ENCODE measurements at places on chromosomes 16 and 17.

GRCh38 chr16:89026121-89026612 is 49.2 kb upstream of the CBFA2T3 start:
- DNase-seq = no peak

GRCh38 chr17:38601539-38602351 is 4.0 kb downstream of the SRCIN1 start:
- DNase-seq = no peak

GRCh38 chr16:86679490-86679889 is 101.1 kb downstream of the FOXL1 start:
- DNase-seq = no peak

- DNase-seq = no peak
Measured at GRCh38 chr16:3348547-3349167, 7.0 kb upstream of the OR2C1 start.

GRCh38 chr17:3911271-3912053 is 4.8 kb downstream of the P2RX1 start:
- no peak for DNase-seq

DNA sequence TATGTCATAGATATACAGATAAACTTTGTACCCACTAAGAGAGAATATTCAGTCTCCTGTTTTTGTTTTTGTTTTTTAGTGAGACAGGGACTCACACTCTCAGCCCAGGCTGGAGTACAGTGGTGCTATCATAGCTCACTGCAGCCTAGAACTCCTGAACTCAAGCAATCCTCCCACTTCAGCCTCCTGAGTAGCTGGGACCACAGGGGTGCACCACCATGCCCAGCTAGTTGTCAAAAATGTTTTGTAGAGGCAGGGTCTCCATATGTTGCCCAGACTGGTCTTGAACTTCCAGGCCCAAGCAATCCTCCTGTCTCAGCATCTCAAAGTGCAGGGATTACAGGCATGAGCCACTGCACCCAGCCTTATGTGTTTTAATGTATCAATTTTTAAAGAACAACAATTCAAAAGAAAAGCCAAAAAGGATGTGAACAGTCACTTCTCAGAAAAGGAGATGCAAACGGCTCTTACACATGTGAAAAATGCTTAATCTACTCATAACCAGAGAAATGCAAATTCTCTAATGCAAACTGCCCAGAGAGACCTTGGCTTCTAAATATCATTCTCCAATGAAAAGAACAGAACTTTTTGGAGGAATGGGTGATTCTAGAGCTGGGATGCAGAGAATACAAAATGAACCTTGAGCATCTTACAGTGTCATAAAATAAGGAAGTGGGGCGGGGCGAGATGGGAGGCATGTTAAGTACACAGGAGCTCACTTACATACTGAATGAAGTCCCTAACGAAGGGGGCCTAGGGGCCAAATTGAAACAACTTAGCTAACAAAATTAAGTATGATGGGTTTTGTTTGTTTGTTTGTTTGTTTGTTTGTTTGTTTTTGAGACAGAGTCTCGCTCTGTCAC is 7.3 kb upstream of the CMTM3 start:
- no peak for DNase-seq

DNA sequence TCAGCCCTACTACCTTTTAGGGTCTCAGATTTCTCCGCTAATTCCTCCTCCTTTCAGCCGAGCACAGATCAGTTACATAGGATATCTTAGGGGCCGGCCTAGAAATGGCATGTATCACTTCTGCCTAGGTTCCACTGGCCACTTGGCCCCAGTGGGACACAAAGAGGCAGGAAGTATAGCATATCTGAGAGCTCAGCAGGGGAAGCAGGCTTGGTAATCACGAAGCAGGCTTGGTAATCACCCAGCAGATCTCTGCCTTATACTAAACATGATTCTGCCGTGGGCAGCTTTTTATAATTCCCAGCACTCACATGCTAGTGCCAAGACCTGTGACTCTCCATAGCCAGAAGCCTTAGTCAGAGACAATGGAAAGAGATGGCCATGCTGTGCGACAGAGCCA is 59.6 kb upstream of the CACNG5 start:
- DNase-seq = no peak

DNA sequence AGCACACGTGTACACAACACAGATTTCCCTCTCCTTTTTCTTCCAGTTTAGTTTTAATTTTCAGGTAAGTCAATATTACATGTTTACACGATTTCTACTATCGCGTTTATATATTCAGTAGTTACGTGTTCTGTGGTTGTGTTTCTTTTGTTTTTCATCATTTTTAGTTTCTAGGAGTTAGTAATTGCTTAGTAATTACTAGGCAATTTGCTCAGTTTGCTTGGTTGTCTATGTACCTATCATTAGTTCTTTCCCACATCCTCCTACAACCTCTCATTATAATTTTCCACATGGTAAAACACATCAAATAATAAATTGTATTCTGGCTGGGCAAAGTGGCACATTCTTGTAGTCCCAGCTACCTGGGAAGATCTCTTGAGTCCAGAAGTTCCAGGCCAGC is 24.6 kb upstream of the GUCY2D start:
- DNase-seq = no peak

- DNase-seq = no peak
Measured at GRCh38 chr16:59173408-59173831, 439.3 kb upstream of the GOT2 start.

GRCh38 chr17:3926860-3927627 is 10.8 kb upstream of the P2RX1 start:
- no peak for DNase-seq

DNA sequence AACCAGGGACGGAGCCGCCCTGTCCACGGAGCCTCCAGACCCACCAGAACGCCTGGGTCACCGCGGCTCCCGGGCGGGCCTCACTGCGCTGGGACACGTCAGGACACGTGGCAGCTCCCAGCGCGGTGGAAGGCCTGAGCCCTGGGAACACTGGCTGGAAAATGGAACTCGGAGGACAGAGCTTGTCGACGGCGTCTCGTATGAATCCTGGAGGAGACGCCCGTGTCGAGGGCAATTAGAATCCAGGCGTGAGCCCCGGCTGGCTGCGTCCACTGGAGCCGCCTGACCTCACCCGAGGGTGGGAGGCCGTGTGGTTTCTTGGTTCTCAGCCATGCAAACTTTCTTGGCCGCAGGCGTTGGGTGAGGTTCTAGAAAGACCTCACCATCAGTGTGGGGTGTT is 173.9 kb downstream of the LAT start:
- DNase-seq = no peak

DNA sequence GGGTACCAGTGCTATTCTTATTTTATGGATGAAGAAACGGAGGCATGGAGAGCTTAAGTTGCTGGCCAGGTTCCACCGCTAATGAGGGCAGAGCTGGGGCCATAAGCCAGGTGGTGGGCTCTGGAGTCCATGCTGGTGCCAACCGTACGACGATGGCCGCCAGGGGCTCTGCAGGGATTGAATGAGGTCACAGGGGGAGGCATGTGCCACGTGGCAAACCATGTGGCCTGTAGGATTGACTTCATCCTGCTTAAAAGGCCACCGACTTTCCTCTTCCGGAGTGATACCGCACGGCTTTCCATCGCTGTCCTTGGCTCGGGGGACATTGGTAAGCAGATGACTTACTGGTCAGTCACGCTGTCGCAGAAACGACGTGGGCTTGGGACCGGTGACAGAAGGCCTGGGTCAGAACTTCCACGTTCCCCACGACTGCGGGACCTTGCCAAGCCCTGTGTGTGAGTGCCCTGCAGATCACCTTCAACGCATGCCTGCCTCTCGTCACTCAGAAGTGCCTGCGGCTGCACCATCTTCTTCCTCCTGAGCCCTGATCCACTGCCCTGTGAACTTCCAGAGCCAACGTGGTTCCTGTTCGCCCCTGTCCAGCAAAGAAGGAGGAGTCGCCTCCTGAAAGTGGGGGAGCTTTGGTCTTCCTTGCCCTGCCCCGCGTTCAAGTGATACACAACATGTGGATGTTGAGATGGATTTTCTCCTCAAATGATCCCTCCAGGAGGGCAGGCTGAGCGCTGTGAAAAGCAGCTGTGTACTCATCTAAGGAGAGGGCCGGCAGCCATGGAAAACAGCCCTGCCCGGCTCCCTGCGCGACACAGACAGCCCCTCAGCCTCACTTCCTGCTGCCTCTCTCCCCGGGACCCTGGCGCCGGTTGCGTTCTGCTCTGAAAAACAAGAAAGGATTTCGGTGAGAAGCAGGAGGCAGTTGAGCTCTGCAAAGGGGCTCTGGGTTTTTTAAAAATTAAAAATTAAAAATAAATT is 176.7 kb downstream of the C16orf95 start:
- DNase-seq = no peak

DNA sequence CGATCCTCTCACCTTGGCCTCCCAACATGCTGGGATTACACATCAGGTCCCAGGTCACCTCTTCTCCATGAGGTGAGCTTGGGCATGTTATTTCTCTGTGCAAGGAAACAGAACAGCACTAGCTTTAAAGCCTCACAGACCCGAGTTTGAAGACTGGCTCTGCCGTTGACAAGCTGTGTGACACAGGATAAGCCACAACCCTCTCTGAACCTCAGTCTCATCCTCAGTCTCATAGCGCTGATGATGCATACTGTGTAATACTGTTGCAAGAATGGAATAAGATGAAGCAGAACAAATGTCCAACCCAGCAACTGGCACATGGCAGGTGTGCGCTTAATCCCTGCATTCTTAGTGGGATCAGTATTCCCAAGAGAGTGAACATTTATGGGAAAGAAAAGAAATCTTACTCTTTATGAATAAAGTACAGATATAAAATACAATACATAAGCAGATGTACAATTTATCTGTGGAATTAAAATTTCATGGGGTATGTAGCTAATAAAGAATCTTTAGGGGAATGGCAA is 43.5 kb downstream of the ABAT start:
- no peak for DNase-seq

DNA sequence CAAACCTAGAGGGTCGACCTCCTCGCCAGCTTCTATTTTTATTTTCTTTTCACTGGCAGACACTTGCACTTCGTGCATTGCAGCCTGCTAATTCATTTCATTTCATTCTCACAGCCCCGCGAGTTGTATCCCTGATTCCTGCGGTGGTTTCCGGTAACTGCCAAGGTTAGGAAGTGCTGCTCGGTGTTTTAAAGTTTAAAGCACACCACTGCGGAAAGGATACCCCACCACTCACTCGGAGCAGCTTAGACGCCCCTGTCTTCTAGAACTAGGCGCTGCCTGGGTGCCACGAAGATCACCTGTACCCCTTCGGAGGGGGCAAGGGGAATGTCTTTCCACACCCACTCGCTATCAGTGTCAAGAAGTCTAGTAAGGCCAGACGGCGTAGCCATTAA is 509 bp downstream of the CNEP1R1 start:
- DNase-seq = no peak

DNA sequence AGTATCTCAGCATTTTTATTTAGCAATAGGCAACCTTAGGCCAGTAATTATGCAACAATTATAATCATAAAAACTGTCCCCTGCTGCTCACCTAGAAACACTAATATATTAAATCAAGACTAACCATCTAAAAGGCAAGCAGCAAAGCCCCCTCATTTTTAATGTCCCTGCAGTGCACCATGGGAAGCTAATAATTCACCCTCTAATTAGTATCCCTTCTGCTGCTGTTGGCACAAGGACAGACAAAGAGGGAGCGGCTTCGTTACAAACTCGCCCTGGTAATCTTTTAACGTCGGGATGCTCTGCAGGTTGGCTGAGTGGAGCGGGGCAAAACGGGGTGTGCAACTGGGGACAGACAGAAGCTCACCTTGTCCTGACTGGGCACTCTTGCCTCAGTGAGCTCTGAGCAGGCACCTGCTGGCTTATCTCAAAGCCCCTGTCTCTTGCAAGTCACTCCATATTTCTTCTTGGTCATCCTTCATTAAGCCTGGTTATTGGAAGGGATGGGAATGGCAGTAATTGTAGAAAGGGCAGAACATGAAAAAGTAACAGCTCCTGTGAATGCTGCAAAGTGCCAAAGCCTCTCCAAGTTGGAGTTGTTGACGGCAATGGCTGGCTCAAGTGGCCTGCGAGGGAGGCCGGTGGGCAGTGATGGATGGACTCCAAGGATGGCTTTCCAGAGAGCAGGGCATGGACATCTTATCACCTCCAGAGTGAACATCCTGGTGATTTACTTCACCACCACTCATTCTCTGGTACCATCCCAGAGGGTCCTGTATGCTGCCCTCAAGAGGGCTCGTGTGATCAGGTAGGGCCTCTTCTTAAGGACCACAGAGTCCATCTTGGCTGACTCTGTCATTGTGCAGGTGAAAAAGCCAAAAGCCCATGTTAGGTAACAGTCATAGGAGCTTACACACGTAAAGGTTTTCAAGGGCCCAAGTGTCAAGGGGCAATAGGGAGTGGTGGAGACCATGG is 219.6 kb upstream of the N4BP1 start:
- no peak for DNase-seq

DNA sequence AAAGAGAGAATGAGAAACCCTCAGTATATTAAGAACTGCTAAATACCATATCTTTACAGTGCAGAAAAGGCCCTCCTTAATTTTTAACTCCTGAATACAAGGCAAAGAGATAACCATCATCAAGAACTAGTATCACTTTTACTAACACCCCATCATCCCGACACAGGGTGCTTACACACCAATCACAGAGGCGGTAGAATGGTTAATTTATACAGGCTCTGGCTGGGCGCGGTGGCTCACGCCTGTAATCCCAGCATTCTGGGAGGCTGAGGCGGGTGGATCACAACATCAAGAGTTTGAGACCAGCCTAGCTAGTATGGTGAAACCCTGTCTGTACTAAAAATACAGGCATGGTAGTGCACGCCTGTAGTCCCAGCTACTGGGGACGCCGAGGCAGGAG is 4.2 kb downstream of the PSMD12 start:
- DNase-seq = no peak

DNA sequence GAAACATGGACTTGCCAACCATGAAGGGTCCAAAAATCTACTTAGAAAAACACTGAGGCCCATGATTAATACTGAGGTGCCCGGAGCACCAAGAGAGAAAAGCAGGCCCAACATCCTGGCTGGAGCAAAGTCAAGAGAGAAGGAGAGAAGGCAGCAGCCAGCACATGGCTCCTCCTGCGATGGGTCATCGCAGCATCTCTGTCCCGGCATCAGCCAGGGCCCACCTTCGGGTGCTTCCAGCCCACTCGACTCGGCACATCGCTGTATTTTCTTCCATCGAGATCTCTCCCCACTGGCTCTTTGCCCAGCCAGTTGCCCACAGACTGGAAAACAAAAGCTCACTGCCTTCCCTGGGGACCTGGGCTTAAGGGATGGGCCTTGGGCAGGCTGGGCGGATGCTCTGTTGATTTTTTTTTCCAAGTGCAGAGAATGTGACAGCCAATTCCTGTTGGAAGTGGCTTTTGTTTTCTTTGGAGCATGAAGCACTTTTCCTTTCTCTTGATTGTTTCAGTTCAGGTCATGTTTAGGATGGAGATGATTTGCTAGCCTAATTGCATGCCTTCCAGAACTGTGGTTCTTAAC is 58.1 kb downstream of the CYB5B start:
- no peak for DNase-seq

All from cortex of kidney (tissue), 1 donor.